B cell (primary cell): ENCODE measurements at places on chromosomes 5 and 9.

- H3K4me3 ChIP-seq = no peak overlapping the region
- no peaks in the 10 kb centered on the region for H3K36me3 ChIP-seq
- no peak overlapping the region for H3K27ac ChIP-seq
- DNase-seq = peak; percentile 40
- no peaks in the 10 kb centered on the region for H3K27me3 ChIP-seq
- no peaks in the 10 kb centered on the region for H3K4me1 ChIP-seq
Measured at GRCh38 chr9:127505396-127506116, 54.2 kb downstream of the LRSAM1 start.

DNA sequence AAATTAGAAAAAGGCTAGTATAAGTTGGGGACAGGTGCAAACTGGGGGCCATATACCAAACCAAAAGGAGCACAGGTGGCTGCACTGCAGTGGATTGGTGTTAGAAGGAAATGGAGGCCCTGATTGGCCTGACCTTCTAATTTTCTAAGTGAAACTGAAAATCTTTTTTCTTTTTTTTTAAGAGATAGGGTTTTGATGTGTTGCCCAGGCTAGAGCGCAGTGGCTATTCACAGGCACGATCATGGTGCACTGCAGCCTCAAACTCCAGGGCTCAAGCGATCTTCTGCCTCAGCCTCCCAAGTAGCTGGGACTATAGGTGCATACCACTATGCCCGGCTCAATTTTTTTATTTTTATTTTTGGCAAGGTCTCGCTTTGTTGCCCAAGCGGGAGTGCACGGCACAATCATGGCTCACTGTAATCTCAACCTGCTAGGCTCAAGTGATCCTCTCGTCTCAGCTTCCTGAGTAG lies 9.8 kb upstream of the CCDC69 start:
- H3K4me1 ChIP-seq = peaks cover 72% of the 10 kb centered on the region
- H3K27me3 ChIP-seq = no peaks in the 10 kb centered on the region
- H3K4me3 ChIP-seq = peak overlapping the region; percentile 32
- peak; percentile 67 for DNase-seq
- H3K27ac ChIP-seq = peak overlapping the region; percentile 69
- H3K36me3 ChIP-seq = no peaks in the 10 kb centered on the region

DNA sequence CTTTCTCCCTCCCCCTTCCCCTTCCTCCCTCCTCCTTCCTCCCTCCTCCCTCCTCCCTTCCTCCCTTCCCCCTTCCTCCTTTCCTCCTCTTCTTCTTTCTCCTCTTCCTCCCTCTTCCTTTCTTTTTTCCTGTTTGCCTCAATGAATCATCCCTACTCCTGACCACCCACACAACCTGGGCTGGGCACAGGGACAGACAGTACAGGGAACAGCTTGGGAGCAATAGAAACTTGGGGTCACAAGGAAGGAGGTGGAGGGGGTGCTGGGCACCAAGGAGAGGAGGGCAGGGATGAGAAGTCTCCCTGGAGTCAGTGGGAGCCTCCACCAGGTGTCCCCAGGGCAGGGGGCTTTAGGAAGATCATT lies 5.0 kb downstream of the TTC16 start:
- no peaks in the 10 kb centered on the region for H3K27me3 ChIP-seq
- H3K4me3 ChIP-seq = no peak overlapping the region
- no peaks in the 10 kb centered on the region for H3K36me3 ChIP-seq
- H3K4me1 ChIP-seq = peaks cover 6% of the 10 kb centered on the region
- DNase-seq = no peak

GRCh38 chr9:22165144-22165543 lies 156.0 kb upstream of the CDKN2B start:
- H3K36me3 ChIP-seq = no peaks in the 10 kb centered on the region
- H3K4me1 ChIP-seq = peaks cover 34% of the 10 kb centered on the region
- H3K4me3 ChIP-seq = no peak overlapping the region
- no peak overlapping the region for H3K27ac ChIP-seq

DNA sequence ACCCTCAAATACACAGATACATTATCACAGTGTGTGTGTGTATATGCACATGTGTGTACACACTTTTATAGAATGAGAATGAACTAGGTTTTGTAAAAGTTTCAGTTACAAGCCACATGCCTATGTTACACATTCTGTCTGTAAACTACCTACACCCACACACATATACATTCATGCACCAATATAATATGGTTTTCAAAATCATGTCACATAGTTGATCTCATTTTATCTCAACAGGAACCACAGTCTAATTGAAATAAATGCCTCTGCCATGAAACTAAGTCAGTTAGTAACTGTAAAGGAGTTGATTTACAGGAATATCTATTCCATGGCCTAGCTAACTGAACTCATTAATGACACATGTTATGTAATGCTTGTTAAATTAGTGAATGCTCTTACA lies 646.6 kb downstream of the PDE4D start:
- no peaks in the 10 kb centered on the region for H3K27me3 ChIP-seq
- no peaks in the 10 kb centered on the region for H3K36me3 ChIP-seq
- DNase-seq = no peak
- H3K27ac ChIP-seq = no peak overlapping the region

GRCh38 chr5:36529142-36529541 lies 77.3 kb upstream of the SLC1A3 start:
- no peaks in the 10 kb centered on the region for H3K36me3 ChIP-seq
- no peak overlapping the region for H3K4me3 ChIP-seq
- H3K27me3 ChIP-seq = no peaks in the 10 kb centered on the region
- H3K27ac ChIP-seq = no peak overlapping the region

DNA sequence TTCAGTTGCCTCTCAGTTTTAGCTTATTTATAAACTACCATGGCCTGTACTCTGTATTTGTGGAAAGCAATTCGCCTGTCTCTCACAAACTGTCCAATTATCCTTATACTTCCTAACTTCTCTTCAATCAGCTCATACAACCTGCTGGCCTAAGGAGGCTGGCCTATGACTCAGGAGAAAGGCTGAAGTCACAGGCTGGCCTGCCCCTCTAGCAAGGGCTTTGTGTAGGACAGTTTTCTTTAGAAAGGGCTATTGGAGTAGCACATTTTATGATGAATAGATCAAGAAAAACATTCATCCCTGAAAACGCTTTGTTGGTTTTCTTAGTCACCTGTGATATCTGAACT lies 988.7 kb upstream of the ARRDC3 start:
- H3K27me3 ChIP-seq = no peaks in the 10 kb centered on the region
- H3K4me3 ChIP-seq = no peak overlapping the region

- no peaks in the 10 kb centered on the region for H3K27me3 ChIP-seq
- H3K27ac ChIP-seq = no peak overlapping the region
- H3K4me1 ChIP-seq = no peaks in the 10 kb centered on the region
- H3K4me3 ChIP-seq = no peak overlapping the region
- no peaks in the 10 kb centered on the region for H3K36me3 ChIP-seq
Measured at GRCh38 chr5:58009754-58010153, 450.1 kb downstream of the PLK2 start.

GRCh38 chr5:173035904-173036707 lies 20.0 kb upstream of the CREBRF start:
- no peaks in the 10 kb centered on the region for H3K27me3 ChIP-seq
- H3K27ac ChIP-seq = peak overlapping the region; percentile 81
- H3K36me3 ChIP-seq = no peaks in the 10 kb centered on the region
- DNase-seq = peak; percentile 48

GRCh38 chr9:19619221-19619620 lies 169.6 kb downstream of the SLC24A2 start:
- H3K27me3 ChIP-seq = no peaks in the 10 kb centered on the region
- no peak overlapping the region for H3K4me3 ChIP-seq
- no peak overlapping the region for H3K27ac ChIP-seq
- H3K4me1 ChIP-seq = no peaks in the 10 kb centered on the region

- H3K36me3 ChIP-seq = no peaks in the 10 kb centered on the region
- peaks cover 19% of the 10 kb centered on the region for H3K27me3 ChIP-seq
- peaks cover 11% of the 10 kb centered on the region for H3K4me1 ChIP-seq
- DNase-seq = no peak
Measured at GRCh38 chr5:39419796-39420195, 5.0 kb downstream of the DAB2 start.

DNA sequence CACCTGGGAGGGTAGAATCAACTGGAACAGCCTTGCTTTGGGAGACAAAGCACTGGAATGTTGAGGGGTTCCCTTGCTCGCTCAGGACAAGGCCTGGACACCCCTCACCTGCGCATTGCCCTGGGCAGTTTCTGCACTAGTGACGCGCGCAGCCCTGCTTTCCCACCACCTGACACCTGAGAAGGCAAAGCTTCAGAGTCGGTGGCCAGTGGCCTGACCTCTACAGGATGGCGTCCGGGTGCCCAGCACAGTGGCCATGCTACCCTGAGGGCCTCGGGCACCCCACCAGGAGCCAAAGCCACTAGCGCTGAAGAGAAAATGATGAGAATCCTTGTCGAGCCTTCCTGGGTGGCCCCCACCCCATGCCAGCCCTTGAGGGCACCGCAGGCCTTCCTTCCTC lies 161.3 kb downstream of the OLFM1 start:
- H3K27me3 ChIP-seq = no peaks in the 10 kb centered on the region
- no peaks in the 10 kb centered on the region for H3K4me1 ChIP-seq
- H3K27ac ChIP-seq = no peak overlapping the region
- no peak for DNase-seq
- H3K4me3 ChIP-seq = no peak overlapping the region
- no peaks in the 10 kb centered on the region for H3K36me3 ChIP-seq

DNA sequence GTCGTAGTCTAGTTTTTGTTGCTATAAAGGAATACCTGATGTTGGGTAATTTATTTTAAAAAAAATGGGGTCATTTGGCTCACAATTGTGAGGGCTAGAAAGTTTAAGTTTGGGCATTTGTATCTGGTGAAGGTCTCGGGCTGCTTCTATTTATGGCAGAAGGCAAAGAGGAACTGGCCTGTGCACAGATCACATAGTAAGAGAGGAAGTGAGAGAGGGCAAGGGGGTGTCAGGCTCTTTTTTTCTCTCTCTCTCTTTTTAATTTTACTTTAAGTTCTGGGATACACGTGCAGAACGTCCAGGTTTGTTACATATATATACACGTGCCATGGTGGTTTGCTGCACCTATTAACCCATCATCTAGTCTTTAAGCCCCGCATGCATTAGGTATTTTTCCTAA lies 453.3 kb downstream of the DIRAS2 start:
- no peaks in the 10 kb centered on the region for H3K36me3 ChIP-seq
- peak overlapping the region; percentile 63 for H3K4me3 ChIP-seq
- H3K4me1 ChIP-seq = peaks cover 33% of the 10 kb centered on the region
- H3K27ac ChIP-seq = peak overlapping the region; percentile 68
- DNase-seq = peak; percentile 74

GRCh38 chr5:150446583-150446982 lies 3.0 kb downstream of the RPS14 start:
- H3K4me1 ChIP-seq = peaks cover 21% of the 10 kb centered on the region
- peak overlapping the region; percentile 98 for H3K27ac ChIP-seq
- no peak for DNase-seq
- H3K27me3 ChIP-seq = no peaks in the 10 kb centered on the region

DNA sequence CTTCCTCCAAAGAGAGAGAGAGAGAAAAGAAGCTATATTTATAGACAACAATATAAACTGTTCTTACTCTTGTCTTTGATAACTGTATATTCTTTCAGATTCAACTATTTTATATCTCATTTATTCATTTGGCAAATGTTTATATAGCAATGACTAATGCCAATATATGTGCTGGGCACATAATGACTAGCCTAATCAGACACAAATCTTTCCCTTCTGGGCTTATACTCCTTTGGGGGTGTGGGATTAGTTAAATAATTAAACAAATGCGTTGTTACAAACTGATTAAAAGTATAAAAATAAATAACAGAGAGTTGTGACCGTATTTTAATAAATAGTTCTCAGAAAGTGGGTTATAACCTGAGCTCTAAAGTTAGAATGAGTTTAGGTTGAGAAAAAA lies 4.0 kb downstream of the SPINK14 start:
- H3K27ac ChIP-seq = no peak overlapping the region
- no peaks in the 10 kb centered on the region for H3K36me3 ChIP-seq
- no peak overlapping the region for H3K4me3 ChIP-seq
- DNase-seq = no peak
- no peaks in the 10 kb centered on the region for H3K4me1 ChIP-seq
- H3K27me3 ChIP-seq = no peaks in the 10 kb centered on the region

DNA sequence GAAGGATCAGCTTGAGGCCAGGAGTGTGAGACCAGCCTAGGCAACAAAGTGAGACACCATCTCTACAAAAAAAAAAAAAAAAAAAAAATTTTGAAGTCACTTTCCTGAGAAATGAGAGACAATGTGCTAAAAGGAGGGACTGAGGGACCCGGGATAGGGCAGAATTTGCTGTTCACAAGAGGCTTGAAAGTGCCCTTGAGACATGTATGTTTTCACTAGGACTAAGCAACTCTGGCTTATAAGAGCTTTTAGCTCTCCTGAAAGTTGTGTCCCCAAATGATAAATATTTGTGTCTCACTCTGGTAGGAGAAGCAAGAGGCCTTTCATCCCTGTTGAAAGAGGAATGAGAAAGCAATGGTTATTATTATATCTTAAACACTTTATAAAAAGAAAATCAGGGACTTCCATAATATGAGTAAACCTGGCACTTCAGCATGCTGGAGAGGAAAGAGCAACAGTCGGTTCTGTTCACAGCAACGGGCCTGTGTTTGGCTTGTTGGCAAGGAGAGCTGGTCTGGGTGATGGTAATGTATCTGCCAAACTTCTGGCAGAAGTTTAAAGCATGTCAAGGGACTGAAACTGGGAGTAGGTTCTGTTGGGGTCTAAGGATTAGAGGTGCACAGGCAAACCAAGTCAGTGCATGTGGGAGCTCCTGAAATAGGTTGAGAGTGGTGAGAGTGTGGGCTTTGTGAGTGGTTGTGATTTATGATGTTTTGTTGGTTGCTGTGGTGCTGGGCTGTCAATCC lies 32.2 kb downstream of the ENTREP1 start:
- no peaks in the 10 kb centered on the region for H3K27me3 ChIP-seq
- no peak overlapping the region for H3K4me3 ChIP-seq
- H3K27ac ChIP-seq = no peak overlapping the region
- H3K36me3 ChIP-seq = no peaks in the 10 kb centered on the region
- DNase-seq = no peak

GRCh38 chr5:150497989-150498317 lies 10.0 kb upstream of the NDST1 start:
- H3K27me3 ChIP-seq = no peaks in the 10 kb centered on the region
- no peaks in the 10 kb centered on the region for H3K36me3 ChIP-seq
- no peak for DNase-seq
- H3K4me1 ChIP-seq = peaks cover 11% of the 10 kb centered on the region
- no peak overlapping the region for H3K27ac ChIP-seq
- no peak overlapping the region for H3K4me3 ChIP-seq

- H3K27ac ChIP-seq = no peak overlapping the region
- no peak overlapping the region for H3K4me3 ChIP-seq
- DNase-seq = no peak
Measured at GRCh38 chr9:15909297-15909696, 356.5 kb downstream of the CCDC171 start.

GRCh38 chr5:68528821-68529273 lies 313.3 kb downstream of the PIK3R1 start:
- DNase-seq = no peak
- H3K27me3 ChIP-seq = no peaks in the 10 kb centered on the region
- no peaks in the 10 kb centered on the region for H3K36me3 ChIP-seq

DNA sequence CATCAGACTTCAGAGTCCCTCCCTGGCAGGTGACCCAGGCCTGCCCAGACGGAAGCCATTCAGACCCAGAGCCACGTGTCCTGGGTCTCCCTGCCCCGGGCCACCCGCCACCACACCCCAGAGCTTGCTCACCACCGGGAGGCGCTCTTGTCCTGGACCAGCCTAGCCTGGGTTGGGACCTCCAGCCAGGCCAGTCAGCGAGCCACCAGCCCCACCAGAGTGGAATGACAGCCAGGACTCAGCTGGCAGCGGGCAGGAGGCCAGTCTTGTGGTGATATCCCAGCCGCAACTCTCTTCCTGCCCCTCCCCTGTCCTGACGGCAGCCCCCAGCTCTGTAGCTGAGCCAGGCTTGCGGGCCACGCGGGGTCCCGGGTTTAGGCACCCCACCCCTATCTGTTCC lies 1.7 kb upstream of the PTGDS start:
- H3K27me3 ChIP-seq = peaks cover 39% of the 10 kb centered on the region
- DNase-seq = no peak
- no peak overlapping the region for H3K4me3 ChIP-seq
- H3K4me1 ChIP-seq = peaks cover 5% of the 10 kb centered on the region
- H3K27ac ChIP-seq = no peak overlapping the region
